Retina (tissue), 1 donor: ENCODE measurements at places on chromosomes 6 and 20.

- no peak for DNase-seq
These were observed 99.2 kb downstream of the PDE7B start for GRCh38 chr6:135950669-135951068.

DNA sequence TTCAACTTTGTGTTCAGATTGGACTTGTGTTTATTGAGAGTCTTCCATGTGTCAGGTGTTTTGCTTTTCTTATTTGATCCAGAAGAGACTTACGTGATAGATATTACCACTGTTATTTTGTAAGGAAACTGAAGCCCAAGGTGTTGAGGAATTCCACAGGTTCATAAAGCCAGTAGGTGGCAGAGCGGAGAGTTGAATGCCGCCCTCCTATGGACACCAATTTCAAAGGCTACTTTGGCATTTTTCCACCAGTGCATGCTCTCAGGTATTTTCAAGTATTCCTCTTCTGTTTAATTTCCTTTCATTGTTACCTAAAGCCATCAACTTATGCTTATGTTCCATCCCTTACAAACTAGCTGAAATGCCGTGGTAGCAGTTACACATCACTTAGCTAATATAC is 14.0 kb upstream of the COL10A1 start:
- DNase-seq = no peak

- DNase-seq = no peak
These were observed 27.7 kb downstream of the CST9L start for GRCh38 chr20:23540624-23541023.

GRCh38 chr6:14422061-14422460 is 304.5 kb downstream of the CD83 start:
- DNase-seq = no peak

DNA sequence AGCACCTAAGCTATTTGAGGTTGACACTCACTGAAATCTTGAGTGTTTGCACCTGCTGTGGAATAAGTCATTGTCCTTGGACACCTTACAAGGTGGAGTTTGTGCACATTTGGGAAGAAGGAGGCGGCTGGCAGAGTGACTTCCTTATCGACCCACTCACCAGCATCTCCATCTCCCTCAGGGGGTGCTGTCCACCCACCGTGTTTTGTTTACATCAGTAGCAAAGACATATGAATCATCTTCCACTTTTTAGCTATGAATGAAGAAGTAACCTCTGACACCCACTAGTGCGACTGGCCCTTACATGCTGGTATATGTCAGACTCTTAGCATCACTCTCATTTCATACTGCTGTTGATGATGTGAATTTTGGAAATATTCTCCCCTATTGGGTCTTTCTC is 119.5 kb upstream of the SGK1 start:
- no peak for DNase-seq

GRCh38 chr6:61562098-61562497 is 723.9 kb downstream of the KHDRBS2 start:
- no peak for DNase-seq

DNA sequence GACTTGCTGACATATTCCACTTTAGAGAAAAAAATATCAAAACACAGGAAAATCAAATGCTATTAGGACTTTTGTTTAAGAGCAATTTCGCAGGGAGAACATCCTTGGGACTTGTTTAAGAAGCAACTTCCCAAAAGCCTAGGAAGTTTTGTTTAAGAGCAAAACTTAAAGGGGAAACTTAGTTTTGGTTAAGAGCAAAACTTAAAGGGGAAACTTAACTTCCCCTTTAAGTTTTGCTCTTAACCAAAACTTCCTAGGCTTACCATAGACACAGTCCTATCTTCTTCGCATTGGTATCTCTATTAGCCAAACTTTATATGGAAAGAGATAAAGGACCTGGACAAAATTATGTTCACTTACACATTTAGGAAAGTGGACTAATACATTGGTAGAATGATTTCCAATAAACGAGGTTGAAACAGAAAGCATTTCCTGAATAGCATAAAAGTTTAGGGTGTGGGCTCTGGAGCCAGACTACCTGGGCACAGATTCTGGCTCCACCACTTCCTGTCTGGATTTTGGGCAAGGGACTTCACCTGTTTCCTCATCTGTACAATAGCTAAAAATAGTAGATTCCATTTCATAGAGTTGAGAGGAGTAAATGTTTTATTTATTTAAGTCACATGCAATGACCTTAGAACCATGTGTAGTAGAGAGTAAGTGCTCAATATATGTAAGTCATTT is 15.7 kb downstream of the PAQR8 start:
- no peak for DNase-seq

- DNase-seq = no peak
These were observed 156.5 kb upstream of the INSM1 start for GRCh38 chr20:20211274-20211987.

- no peak for DNase-seq
These were observed 71.5 kb downstream of the DLGAP4 start for GRCh38 chr20:36377348-36378326.

DNA sequence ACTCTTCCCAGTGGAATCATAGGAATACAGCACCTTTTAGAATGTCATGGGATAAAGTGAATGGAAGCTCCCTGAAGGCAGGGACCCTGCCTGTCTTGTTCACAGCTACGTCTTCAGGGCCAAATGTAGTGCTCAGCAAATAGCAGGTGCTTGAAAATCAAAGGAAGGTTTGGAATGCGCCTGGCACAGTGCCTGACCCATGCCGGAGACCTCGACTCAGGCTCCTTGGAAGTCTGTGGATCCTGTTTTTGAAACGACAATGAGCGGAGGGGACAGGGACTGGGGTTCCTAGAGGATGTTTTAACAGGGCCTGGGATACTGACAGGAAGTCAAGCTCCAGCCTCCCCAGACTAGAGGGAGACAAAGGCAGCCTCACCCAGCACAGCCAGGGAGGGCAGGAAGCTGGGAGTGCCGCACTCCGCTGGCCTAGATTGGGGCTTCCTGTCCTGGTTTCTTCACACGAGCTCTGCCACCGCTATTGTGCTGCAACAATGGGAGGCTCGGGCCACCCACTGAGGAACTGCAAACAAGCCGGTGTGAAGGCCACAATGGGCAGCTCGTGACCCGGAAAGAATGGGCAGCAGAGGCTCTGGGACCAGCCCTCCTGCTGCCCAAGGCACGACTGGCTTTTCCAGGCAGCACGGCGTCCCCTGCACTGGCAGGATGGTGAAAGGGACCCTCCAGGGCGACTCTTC is 76.7 kb downstream of the PREX1 start:
- peak; percentile 91 for DNase-seq

DNA sequence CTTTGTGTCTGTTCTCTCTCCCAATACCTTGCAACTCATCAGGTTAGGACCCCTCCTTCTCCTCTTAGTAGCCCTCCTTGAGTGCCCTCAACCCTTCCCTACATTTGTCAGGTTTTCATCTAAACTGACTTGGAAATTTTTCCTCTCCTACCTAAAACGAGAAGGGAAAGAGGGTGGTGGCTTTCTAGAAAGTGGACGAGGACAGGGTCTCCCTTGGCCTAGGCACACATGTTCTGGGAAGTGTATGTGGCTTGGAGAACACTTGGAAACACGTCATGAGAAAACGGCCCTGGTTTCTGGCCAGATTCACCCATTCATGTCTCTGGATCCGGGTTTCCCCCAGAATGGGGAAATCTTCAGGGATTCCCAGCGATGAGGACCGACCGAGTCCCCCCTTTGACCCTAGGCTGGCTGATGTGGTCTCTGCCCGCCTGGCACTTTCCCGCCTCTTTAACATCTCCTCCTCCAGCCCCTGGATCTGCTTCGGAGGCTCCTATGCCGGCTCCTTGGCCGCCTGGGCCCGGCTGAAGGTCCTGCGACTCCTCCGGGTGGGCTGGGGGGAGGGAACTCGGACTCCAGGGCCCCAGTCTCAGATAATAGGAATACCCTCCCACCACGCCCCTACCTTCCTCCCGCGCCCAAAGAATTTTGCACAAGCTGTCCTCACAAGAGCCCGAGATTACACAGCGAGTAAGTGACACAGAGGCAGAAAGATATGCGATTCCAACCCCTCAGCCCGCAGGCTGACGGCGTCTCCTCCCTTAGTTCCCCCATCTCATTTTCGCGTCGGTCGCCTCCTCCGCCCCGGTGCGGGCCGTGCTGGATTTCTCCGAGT is 3.0 kb downstream of the PRSS16 start:
- peak; percentile 35 for DNase-seq

DNA sequence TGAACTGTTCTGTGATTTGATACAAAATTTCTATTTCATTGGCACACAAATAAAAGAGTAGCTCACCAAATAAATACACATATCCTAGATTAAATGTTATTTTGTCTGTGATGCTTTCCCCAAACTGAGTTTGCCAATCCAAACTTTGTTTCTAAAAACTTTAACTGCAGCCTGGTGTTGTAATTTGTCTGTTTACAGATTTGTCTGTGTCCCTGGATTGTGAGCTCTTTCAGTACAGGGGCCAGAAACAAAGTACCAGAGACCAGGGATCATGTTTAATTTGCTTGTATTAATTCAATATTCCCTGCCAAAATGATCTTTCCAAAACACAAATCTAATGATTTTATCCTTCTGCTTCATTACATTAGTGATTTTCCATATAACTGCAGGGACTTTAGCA is 1044.6 kb upstream of the GJE1 start:
- DNase-seq = no peak

DNA sequence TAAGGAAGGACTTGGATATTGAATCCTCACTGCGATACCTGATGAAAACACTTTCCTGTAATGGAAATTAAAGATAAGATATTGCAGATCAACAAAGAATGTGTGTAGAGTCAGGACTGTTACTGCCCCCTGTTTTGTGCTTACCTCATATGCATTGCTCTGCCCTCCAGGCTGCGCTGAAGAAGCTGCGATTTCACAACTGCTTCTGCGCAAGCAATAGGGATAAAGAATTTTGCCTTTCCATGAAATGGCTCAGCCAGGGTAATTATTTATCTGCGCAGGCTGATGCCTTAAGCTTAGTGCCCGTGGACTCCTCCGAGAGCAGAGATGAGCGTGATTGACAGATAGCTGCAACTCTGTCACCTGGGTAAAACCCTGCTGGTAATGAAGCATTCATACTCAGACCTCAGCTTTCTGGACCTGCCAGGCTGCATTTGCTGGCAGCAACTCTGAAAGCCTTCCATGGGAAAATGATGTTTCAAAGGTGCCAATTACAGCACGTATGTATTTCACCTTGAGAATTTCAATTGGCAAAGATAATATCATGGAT is 370.6 kb downstream of the SAMD5 start:
- DNase-seq = no peak

DNA sequence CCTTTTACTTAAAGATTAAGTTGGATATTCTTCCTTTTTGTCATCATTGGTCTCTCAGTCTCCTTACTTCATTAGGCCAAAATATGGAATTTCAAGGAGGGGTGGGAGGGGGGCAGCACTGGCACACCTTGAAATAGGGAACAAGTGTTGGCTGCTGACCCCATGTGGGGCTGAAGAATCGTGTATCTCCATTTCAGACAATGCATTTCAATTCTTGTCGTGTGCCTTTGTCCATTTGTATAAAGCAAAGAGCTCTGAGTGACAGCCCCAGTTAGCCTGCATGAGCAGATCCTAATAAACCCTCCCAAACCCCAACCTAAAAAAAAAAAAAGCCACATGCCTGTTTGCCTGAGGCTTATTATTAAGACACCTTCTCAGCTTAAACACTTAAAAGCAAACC is 1.0 kb upstream of the TFAP2D start:
- DNase-seq = peak; percentile 28

DNA sequence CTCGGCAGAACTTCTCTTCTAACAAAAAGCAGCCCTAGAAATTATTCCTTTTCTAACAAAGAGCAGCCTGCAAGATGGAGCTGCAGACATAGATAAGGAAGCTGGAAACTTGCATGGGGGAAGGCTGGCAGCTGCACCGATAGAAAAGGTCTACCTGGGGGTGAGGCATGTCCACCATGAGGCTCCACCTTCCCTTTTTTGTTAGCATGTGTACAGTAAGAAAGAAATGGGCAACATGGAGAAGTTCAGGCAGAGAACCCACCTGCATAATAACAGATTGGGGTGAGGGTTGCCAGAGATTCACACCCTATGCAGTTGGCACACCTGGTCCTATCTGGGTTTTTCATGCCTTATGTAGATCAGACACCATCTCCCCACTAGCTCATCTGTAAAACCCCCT is 25.4 kb downstream of the ZNF311 start:
- DNase-seq = no peak

DNA sequence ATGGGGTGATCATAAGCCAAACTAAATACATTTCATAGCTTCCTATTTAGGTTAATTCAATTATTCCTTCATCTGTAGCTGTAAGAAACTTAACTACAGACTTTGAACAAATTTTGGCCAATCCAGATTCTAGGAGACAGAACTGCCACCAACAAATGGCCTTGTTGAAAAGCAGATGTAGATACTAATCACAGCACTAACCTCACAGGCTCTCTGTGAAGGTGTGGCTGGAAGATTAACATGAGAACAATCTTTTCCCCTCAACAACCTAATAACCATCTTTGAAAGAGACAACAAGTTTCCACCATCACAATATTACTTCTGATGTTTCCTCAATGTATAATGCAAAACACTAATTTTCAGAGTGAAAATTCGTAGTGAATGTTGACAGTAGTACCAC is 87.8 kb downstream of the SESN1 start:
- DNase-seq = no peak

DNA sequence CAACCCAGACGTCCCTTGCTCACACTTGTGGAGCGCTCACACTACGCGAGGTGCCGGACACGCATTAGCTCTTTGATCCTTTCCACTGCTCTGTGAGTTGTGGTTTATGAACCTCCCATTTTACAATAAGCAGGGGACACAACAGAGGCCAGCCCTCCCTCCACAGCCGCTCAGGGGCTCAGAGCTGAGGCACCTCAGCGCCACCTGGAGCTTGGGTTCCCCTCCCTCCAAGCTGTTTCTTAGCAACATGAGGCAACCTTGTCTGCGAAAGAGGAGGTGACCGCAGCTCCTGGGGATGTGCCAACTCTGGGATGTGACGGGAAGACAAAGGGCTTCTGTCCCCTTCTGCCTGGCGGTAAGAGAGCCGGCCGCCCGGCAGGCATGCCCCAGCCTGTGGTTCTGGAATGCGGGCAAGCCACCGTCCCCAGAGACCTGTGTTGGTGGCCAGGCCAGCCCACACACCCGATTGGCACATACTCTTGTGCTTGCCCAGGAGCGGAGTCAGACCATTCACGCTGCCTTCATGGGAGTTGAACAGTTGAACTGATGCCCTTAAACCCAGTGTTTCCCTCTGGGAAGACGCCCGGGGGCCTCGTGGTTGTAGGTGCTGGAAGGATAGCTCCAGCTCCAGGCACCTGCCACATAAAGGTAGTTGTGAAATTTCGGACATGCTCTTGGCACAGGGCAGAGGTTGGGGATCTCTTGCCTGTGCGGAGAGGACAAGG is 44.5 kb downstream of the RBM38 start:
- peak; percentile 69 for DNase-seq

- no peak for DNase-seq
These were observed 5.9 kb downstream of the RRAGD start for GRCh38 chr6:89406141-89406540.

- DNase-seq = peak; percentile 44
These were observed 28.5 kb upstream of the TMEM14A start for GRCh38 chr6:52642368-52642767.

- peak; percentile 32 for DNase-seq
These were observed 38.6 kb downstream of the SLC9A8 start for GRCh38 chr20:49851231-49851705.

DNA sequence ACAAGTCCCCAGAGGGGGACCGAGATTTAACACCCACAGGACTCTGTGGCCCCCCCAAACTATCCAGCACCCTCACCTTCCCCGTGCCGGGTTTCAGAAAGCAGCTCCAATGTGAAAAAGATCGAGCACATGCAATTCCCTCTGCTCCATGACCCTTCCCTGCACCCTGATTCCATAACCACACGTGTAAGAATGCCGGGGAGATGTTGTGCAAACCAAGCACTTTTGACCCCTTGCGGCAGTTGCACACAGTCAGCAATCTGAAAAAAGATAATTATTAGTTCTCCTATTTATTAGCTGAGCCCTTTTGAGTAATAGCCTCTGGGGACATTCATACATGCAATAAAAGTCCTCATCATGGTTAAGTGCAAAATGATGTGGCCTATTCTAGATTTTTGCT is 13.0 kb downstream of the FOXQ1 start:
- no peak for DNase-seq
